ENCODE measurements at places on chromosomes 3 and 15.
A peak's percentile ranks its signal among the peaks of the same experiment; 100 is the strongest.

- DNase-seq: no peak
Observed at GRCh38 chr3:31671451-31671850, 138.7 kb downstream of the STT3B start.

GRCh38 chr3:159001711-159002110, 199.9 kb downstream of the MFSD1 start:
- DNase-seq: no peak

- no peak for DNase-seq
Observed at GRCh38 chr3:54835701-54836100, 92.2 kb downstream of the LRTM1 start.

GRCh38 chr15:78272776-78273175, 8.4 kb downstream of the DNAJA4 start:
- no peak for DNase-seq

- DNase-seq: no peak
Observed at GRCh38 chr15:91182101-91182500, 82.0 kb downstream of the SV2B start.

GRCh38 chr3:7015683-7016440, 154.9 kb downstream of the GRM7 start:
- DNase-seq: no peak

- DNase-seq: peak; percentile 22
Observed at GRCh38 chr3:119294696-119295671, 801 bp downstream of the ARHGAP31 start.

DNA sequence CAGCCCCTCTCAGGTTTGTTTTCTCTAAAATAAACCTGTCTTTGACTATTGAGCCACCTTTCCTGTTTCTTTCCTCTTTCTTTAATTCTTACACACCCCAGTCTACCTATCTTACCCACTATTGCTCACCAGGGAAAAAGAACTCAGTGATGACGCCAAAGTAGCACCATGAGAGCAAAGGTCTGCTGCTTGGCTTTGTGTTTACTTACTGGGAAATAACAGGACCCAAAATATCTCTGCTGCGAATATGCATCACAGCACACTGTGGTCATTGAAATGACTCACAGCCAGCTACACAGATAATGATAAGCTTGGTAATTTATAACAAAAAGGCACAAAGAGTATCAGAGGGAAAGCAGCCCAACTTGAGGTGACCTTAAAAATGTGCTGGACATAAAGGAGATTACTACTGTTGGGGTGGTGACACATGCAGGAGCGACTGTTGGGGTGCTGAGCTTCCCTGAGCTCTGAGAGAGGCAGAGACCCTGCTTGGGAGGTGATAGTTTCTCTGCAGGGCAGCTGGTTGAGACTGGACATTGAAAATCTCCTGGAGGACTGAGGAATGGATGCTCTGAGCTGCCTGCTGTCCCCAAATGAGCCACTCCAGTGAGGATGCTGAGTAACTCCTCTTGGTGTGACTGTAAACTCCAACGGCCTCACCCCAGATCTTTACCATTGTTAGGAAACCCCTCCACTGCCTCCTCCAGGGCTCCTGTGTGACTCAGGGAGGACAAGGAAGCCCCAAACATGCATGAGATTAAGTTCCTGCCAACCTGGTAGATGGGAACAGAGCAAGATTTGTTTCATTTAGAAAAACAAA, 14.5 kb downstream of the EFCAB12 start:
- DNase-seq: no peak

GRCh38 chr3:166685246-166685645, 694.9 kb downstream of the ZBBX start:
- DNase-seq: no peak

DNA sequence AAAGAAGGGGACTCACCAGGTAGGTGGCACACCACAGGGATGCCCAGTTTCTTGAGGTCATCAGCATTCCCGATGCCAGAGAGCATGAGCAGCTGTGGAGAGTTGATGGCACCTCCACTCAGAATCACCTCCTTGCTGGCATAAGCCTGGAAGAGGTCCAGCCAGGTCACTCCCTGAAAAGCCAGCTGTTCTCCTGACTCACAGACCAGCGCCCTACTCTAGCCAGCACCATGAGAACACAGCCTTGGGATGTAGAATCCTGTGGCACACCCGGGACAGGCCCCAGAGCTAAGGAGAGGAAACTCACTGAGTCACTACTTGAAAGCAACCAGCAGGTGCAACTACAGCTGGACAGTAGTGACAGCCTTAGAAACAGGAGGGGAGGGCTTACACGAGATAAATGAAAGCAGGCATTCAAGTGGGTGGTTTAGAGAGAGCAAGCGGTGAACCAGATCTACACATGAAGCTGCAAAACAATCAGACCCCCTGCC, 24.5 kb downstream of the CHDH start:
- no peak for DNase-seq

DNA sequence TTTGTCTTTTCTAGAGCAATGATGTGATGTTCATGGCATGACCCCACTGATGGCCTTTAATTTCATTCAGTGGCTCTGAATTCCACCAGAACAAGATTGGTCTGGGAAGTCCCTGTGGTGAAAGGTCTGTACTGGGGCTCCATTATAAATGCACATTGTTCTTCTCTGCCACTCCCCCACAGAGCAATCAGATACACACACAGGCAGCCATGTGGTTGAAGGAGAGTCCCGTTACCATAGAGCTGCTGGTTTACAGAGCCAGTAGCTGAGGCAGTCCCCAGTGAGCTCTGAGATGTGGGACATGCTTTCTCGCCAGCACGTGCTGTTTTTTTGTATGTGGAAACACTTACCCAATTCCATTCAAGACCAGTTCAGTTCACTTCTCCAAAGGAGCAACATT, 172.7 kb upstream of the TRIM42 start:
- DNase-seq: no peak

GRCh38 chr3:57805266-57805665, 49.2 kb downstream of the SLMAP start:
- no peak for DNase-seq

GRCh38 chr3:72460205-72461174, 387.8 kb downstream of the SHQ1 start:
- no peak for DNase-seq

- no peak for DNase-seq
Observed at GRCh38 chr15:63190769-63191649, 1.6 kb downstream of the RAB8B start.

- no peak for DNase-seq
Observed at GRCh38 chr3:43073116-43073835, 32.6 kb downstream of the POMGNT2 start.

DNA sequence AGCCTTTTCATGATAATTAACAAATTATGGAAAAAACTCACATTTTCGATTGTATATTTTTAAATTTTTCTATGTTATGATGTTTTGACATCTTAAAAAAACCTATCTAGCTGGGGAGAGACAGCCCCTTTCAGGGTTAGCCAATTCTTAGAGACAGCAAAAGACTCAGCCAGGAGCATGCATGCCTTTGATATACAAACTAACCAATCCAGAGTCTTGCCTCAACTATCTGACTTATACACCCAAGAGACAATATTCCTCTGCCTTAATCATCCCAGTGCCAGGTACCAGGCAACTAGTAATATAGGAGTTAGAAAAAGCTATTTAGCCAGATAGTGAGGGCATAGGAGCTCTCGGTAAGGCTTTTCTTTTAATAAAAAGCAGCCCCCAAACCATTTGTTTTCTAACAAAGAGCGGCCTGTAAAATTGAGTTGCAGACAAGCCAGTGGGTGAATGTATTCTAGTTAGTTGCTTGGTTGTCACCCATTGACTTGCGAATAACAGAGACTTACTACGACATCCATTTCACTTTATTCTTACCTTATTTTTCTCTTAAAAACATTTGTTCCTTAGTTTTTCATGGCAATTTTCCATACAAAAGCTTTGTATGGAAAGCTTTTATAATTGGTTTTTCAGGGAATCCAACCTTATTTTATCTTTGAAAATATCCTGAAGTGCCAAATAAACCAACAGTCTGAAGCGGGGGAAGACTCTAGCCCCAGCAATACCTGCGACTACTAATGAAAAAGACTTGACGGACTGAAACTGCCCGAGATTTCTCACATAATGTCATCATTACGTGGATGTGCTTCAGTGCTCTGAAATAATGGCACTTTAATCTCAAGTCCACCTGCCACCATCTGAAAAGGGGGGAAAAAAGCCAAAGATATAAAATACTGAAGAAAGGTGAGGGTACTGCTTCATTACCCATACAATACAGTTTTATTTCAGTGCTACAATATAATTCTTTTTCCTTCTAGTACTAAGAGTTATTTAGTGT, 64.6 kb upstream of the ATP2C1 start:
- no peak for DNase-seq

- no peak for DNase-seq
Observed at GRCh38 chr3:39275963-39276593, 3.8 kb downstream of the CX3CR1 start.

GRCh38 chr15:64761156-64761555, 14.2 kb downstream of the RBPMS2 start:
- no peak for DNase-seq

GRCh38 chr3:15384510-15385237, 42.7 kb downstream of the METTL6 start:
- no peak for DNase-seq

- DNase-seq: no peak
Observed at GRCh38 chr3:38059148-38059547, 20.1 kb downstream of the DLEC1 start.

DNA sequence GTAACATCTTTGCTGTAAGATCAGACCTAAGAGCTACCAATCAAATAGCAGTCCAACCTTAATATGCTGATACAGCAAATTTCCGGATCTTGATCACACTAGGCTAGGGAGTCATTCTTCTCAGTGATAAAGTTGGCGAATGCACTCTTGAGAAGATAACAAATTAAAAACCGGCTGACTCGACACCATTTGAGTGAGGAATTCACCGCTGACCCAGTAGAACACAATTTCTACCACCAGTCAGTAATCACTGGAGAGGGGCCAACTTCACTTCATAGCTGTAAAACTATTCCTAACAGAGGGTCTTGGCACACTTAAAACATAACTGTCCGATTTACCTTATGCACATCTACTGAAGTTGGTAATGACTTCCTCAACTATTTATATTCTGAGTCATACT, 47.2 kb downstream of the MEIS2 start:
- no peak for DNase-seq

- DNase-seq: peak; percentile 55
Observed at GRCh38 chr3:134357914-134358811, 16.1 kb downstream of the AMOTL2 start.

DNA sequence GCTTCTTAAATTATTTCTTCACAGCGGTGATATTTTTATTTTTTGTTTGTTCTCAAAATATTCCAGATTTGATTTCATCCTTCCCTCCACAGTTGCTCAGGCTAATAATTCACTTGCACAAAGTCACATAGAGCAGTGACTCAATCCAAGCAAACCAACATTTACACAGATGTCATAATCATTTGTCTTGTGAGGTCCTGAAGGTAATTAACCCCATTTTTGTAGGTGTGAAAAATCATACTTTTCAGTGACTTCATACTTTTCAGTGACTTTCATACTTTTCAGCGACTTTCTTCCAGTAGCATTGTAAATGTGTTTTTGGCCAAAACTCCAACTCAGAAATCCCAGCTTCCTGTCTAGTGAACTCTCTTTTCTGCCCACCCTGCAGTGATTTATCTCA, 32.1 kb downstream of the CD200 start:
- no peak for DNase-seq

- DNase-seq: no peak
Observed at GRCh38 chr3:95971573-95971972, 842.8 kb upstream of the EPHA6 start.

DNA sequence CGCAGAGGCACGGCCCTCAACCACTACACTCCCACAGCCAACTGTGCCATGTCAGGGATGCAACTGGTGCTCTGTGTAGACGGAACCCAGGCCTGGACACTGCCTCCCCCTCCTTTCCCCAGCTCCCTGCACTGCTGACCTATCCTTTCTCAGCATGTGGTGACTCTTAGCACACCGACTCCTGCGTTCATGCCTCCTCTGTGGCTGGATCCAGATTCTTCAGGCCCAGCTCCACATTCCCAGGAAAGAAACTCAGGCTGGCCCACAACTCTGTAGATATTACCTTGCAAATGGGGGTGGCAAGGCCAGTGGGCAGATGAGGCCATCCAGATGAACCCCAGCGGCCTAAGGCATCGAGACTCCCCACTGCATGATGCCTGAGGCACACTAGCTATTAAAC, 272.7 kb downstream of the OCA2 start:
- no peak for DNase-seq

DNA sequence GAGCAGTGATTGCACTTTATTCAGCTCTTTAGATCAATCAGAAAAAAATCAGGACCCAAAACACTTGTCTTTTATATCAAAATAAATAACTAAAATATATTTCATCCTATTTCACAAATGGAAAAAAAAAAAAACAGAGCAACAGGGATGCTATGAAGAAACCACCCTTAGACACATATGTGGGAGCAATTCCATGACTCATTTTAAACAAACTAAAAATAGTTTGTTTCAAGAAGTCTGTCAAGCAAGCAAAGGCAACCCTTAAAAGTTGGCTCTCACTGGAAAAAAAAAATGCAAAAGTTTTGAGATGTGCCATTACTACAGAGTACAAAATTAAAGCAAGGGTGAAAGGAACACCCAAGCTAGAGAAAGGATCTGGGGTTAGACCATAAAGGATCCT, 5.7 kb downstream of the ATP13A3 start:
- DNase-seq: no peak

- no peak for DNase-seq
Observed at GRCh38 chr3:69419276-69419675, 33.4 kb upstream of the FRMD4B start.

GRCh38 chr15:40928821-40929659, at the start of gene DLL4:
Gene DLL4, plus strand, starts transcription at chr15:40929340. Its CDS starts 329 bp downstream, at chr15:40929669.
- no peak for DNase-seq

- DNase-seq: no peak
Observed at GRCh38 chr3:74273091-74273490, 341.4 kb downstream of the CNTN3 start.

DNA sequence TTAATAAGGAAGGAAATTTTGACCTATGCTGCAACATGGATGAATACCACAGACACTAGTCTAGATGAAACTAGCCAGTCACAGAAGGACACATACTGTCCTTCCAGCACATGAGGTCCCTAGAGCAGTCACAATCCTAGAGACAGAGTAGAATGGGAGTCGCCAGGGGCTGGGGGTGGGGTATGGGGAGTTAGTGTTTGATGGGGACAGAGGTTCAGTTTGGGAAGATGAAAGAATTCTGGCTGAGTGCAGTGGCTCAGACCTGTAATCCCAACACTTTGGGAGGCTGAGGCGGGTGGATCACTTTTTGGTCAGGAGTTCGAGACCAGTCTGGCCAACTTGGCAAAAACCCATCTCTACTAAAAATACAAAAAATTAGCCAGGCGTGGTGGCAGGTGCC, 99.2 kb downstream of the TPRA1 start:
- DNase-seq: no peak

DNA sequence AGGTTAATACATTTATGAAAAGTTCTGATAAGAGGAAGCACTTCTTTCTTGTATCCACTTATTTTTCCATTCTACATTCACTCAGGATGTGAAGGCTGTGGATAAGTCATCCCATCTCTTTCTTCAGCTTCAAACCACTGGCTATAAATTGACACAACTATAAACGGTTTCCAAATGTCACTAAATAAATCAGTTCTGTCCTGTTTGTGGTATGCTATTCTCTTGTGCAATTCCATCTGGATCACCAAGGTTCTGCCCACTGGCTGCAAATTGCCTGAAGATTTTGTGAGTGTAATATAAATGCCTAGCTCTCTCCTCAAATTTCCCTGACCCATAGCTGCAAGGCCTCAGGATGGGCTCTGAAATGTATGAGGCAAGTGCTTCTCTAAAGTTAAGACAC, 7.1 kb upstream of the LMOD3 start:
- no peak for DNase-seq

Measured in GM19239 (cell line).